ENCODE measurements at places on chromosomes 3 and 15.

GRCh38 chr3:107705046-107705445 lies 182.3 kb downstream of the BBX start:
- DNase-seq, result no peak

GRCh38 chr3:27022096-27022761 lies 347.0 kb downstream of the NEK10 start:
- DNase-seq, result no peak

GRCh38 chr3:69462022-69462825 lies 76.3 kb upstream of the FRMD4B start:
- no peak for DNase-seq

- peak; percentile 69 for DNase-seq
Observed at GRCh38 chr3:116770815-116771450, 61.4 kb downstream of the TUSC7 start.

DNA sequence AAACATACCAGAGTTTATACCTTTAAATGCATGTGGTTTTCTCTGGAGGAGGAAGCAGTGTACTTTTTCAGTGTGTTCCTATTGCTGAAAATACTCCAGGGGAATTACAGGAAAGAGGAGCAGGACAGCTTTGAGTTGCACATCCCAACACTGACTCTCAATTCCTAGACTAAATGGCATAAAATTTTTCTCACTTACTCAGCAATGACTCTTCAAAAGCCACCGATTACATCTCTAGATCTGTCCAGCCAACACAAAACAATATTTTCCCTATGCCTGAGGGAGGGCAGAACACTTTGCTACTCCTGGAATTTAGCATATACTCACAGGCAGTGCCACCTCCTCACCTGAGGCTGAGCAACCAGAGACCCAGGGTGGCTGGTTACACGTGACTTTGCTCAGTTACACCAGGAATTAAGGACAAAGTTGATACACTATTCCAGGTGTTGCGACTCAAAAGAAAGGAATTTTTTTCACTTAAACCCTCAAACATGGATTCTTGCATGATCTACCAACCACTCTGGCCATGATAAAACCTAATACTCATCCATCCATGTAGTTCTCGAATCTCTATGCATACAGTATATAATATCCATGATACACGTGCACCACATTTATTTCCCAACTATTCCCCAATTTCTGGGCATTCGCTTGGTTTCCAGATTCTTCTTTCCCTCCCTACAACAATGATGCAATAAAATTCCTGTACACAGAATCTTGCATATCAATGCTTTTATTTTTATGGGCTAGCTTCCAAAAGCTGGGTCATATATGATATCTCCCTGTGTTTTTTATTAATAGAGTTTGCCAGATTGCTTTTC lies 194.6 kb downstream of the THRB start:
- DNase-seq, result no peak

DNA sequence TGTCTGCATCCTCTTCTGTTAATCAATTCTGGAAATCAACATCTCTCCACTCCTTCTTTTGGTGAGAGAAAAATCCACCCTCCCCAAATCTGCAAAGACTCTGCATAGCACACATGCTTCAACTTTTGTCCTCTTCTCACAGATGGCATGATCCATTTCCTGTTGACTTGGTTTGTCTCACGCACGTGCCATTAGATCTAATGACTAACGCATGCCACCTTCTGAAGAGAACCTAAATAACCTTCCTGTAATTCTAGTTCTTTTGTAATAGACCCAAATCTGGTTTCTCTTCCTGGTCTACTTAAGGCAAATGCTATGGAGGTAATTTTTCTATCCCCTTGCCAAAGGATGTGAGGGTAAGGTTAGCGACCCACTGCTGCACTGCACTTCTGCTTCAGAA lies 51.0 kb upstream of the ATOSA start:
- no peak for DNase-seq

- peak; percentile 81 for DNase-seq
Observed at GRCh38 chr3:149339931-149340309, 6.5 kb upstream of the TM4SF18 start.

DNA sequence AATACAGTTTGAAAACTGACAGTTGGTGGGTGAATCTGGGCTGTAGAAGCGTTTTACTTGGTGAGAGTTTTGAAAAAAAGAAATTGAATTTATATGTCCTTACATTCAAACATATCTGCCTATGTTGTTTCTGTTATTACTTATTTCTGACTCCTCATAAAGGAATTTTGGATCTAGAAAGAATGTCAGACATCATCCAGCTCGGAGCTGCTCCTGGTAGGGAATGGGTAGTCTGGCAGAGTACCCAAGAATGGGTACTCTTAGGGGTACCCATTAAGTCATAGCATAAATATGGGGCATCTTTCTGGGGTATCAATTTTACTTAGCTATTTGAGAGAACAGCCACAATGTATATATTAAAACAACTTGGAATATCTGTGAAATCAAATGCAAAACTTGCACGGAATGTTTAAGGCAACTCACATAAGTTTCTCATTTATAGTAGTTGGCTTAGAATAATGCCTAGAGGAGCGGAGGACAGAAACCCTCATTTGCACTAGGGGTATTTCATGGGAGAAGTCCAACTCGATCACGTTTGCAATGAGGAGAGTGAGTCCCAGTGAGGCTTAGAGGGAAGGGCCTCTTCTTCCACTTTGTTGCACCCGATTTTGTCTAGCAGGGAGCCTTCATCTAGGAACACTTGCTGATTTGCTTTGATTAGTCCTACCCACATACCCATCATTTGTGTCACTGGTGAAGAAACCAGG lies 2.4 kb upstream of the LARP6 start:
- no peak for DNase-seq

GRCh38 chr3:74267588-74268184 lies 346.8 kb downstream of the CNTN3 start:
- DNase-seq, result no peak

GRCh38 chr15:74211656-74212055 lies 9.1 kb upstream of the STRA6 start:
- DNase-seq, result no peak

DNA sequence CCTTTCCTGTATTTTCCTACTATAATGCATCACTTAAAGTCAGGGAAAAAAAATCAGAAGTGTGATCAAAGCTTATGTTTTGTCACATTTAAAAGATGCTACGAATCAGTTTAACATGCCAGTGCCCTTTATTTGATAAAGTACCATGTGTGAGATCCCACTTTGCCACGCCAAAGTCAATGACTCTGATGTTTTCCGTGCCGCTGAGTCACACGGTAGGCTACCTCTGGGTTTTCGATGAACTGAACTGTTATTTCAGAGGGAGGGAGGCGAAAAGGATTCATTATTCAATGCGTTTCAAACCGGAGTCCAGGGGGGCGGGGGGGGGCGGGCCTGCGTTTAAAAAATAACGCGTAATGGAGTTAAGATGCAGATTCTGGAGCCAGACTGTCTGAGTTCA lies 203.0 kb downstream of the ABHD5 start:
- DNase-seq, result no peak

GRCh38 chr15:46251903-46252302 lies 617.1 kb downstream of the SQOR start:
- DNase-seq, result no peak

DNA sequence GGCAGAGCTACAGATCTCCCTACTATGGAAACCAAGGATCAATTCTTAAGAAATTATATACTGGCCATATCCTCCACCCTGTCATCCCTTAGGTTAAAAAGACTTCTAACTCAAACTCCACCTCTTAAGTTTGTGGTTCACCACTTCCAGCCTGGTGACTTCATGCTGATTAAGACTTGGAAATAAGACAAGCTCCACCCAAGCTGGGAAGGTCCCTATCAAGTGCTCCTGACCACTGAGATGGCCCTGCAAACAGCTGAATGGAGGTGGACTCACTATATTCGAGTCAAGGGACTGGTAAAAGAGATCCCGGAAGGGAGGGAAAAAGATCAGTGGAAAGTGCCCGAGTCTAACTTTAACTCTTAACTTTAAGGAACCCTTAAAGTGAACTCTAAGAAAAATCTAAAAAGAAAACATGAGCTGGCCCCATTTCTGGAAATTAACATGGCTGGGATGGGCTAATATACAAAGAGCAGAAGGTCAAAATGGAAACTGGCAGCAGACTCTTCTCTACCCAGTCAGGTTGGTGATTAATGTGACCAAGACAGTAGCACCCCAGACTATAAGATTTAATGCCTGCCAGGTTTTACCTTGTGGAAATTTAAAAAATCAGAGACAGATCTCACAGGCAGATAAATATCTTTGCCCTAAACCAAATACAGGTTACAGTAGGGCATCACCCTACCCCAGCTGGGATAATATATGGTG lies 43.9 kb downstream of the PPCDC start:
- DNase-seq, result no peak

DNA sequence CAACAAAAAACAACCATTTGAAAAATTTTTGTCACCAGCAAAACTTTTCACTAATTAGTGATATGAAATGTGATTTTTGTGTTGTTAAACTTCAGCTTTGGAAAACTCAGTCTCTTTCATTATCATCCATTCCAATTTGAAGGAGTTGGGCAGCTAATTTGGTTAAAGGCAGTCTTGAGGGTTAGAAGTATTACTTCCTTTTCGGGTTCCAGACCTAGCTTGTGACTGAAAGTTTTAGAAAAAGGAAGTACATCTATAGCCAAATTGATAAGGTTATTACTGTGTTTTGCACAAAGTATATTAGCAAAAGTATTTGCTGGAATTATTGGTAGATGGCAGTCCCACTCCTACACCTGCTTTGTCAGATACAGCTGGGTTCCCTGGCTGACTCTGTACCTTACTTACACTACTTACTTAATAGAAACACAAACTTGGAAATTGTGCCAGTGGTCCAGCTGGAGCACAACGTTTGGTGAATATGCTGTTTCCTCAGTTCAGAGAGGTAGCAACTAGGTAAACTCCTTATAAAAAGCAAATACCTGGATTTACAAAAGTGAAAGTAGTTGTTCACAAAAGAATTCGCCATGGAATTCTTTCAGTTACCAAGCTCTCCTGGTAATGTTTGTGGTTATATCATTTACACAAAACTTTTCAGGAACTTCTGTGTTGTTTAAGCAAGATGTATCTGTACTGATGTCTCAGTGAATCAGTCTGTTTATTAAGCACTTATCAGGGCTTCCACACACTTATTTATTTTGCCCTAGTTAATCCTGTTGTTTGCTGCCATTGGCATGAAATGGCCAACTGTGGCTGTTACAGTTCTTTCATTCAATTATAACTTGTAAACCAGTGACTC lies 31.6 kb downstream of the TIPARP start:
- no peak for DNase-seq

DNA sequence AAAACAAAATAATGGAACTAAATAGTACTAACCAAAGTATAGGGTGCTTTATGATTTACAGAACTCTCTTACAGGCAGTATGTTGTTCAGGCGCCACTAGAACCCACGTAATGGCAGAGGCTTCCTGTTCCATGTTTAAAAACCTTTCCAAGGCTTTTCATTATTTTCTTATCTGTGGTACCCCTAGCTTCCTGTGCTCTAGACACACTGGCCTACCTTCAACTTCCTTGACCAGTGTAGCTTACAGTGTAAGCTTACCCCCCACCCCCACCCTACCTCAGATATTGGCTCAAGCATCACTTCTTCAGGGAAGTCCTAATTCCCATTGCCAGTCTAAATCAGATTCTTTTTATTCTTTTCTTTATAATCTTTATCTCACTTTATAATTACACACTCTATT lies 2.9 kb downstream of the NR2C2 start:
- no peak for DNase-seq

DNA sequence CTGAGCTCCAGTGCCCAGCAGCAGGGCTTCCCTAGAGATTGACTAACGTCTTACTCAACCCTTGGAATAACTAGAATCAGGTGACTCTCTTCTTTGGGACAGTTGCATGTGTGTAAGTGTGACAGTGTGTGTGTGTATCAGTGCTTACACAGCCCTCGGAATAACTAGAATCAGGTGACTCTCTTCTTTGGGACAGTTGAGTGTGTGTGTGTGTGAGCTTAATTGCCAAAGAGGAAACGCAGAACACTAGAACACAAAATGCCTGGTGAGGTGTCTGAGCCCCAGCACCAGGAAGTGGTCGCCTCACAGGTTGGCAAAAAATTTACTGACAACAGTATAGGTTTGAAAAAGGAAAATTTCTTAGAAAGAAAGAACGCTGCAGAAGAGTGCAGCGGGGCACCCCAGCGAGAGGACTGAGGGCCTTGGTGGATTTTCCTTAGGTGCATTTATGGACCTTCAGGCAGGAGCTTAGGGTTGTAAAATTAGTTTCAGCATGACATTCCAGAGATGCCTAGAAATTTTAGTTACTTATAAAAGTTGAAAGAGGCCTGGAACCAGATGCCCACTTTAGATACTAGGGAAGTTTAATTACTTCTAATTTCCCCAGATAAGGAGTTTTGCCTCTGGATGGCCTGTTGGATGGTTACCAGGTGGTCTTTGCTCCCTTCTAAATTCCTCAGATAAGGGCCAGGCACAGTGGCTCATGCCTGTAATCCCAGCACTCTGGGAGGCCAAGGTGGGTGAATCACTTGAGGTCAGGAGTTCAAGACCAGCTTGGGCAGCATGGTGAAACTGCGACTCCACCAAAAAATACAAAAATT lies 3.7 kb upstream of the WDR82 start:
- no peak for DNase-seq

- DNase-seq, result peak; percentile 72
Observed at GRCh38 chr15:98776607-98777281, 128.4 kb downstream of the IGF1R start.

GRCh38 chr15:80585544-80586018 lies 109.5 kb upstream of the ABHD17C start:
- no peak for DNase-seq

GRCh38 chr3:98593046-98593936 lies at the start of gene CPOX:
Gene CPOX (minus strand): TSS chr3:98593611. CDS start chr3:98593504, 107 bp downstream.
- DNase-seq, result peak; percentile 95

- DNase-seq, result no peak
Observed at GRCh38 chr15:52523647-52524046, 5.0 kb downstream of the MYO5A start.

- DNase-seq, result no peak
Observed at GRCh38 chr15:80819001-80819400, 39.8 kb downstream of the CEMIP start.

- DNase-seq, result no peak
Observed at GRCh38 chr3:64856977-64857516, 169.2 kb upstream of the ADAMTS9 start.

DNA sequence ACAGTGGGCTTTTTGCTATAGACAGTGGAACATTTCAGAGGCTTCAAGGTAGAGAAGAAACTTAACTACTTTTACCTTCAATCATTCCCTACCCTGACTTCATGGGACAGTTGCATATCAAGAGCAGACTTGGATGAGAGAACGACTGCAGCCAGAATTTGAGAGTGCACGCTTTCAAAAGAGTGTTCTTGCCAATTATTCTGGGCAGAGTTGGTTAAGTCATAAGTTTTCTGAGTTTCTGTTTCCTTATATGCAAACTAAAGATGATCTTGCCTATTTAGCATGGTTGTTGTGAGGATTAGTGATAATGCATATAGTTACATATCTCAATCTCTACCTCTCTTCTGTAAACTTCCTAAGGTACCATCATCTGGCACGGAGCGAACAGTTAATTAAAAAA lies 7.6 kb downstream of the SLC9A9 start:
- DNase-seq, result no peak

Data from sciatic nerve (tissue), 2 donors.